ENCODE measurements at places on chromosomes 13 and 19.

DNA sequence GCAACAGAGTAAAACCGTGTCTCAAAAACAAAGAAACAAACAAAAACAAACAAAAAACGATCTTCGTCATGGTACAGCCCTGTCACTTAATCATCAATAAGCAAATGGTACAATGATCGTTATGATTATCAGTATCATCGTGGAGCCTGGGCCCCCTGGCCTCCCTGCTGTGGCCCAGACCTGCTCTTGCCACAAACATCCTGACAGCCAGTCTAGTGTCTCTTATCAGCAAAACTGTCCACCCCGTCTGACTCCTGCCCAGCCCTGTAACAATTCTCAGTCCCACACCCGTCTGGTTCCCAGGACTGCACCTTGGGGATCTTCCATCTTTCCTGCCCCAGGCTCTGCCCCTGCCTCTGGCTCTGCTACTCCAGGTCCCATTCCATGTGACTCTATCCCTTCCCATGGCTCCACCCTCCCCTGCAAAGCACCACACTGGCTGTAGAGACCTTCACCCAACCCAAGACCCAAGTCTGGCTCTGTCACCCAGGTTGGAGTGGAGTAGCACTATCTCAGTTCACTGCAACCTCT is 5.7 kb downstream of the ZNF653 start:
- DNase-seq: no peak

DNA sequence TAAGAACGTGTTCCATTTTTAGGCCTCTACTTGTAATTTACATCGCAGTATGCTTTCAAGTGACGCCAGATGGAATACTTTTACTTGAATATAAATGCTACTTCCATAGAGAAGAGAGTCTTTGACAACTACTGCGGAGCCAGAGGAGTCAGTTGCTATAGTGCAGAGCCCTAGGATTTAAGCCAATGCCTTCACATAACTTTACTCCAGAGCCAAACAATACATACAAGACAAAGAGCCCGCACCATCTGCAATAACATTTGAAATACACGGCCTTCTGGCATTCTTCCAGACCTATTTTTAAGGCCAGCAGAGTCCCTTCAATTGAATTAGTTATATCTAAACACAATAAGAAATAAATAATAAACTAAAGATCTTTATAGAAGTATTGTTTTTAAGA is 59.4 kb downstream of the XPO4 start:
- DNase-seq: no peak

DNA sequence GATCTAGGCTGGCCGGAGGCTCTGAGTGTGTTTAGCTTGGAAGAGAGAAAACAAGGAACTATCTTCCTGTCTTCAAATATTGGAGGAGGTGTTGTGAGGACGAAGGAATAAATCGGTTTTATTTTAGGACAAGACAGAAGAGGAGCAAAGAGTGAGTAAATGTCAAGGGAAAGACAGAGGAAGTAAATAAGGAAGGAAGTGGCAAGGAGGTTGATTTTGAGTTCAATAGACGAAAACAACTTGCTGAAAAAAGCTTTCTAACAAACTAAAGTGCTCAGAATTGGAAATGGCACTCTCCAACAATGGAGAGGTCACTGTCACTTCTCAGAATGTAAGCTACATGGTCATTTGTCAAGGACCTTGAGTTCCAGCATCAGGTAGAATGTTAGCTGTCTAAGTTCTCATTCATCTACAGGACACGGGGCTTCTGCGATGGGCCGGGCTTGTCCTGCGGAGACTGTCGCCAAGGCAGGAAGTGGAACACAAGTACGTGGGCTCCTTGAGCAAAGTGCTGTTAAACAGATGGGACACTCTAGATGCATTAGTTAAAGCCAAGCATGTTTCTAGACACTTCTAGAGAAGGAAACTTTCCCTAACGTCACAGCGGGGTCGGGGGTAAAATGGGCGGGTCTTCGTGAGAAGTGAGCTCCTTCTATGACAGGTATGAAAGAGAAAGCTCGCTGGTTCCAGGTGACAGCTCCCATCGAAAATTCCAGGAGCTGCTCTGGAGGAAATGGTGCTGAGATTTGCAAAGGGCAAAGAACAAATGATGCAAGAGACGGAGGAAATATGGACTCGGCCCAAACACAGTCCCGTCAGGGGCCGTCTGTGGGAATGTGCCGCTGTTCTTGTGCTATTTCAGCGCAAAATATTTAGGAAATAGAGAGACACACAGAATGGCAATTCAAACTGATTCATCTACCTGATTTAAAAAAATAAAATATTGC is 103.9 kb upstream of the UBL3 start:
- DNase-seq: no peak

- DNase-seq: no peak
Measured at GRCh38 chr13:58190577-58190976, 559.0 kb downstream of the PCDH17 start.

DNA sequence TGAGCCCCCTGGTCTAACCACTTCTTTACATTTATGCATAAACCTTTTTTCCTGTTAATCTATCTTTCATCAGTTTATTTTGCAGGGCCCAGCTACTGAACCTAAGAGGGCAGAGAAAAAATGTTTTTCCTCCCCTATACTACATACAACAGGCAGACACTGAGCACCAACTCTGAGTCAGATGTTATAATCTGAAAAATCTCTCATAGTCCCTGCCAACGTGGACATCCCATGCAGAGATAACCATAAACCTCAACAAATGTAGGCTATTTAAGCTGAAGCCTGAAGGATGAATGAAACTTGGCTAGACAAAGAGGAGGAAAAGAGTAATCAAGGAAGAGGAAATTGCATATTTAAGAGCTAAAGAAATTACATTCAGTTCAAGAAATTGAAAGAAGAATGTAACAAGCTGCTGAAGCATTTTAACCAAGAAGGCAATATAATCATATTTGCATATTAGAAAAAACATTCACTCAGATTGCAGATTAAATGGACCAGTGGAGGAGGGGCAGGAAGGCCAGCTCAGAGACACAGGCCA is 2.6 kb downstream of the NEK3 start:
- DNase-seq: no peak

- no peak for DNase-seq
Measured at GRCh38 chr13:46667687-46668281, 114.8 kb downstream of the LRCH1 start.
